ENCODE measurements at places on chromosomes 5 and 9.
A peak's percentile ranks its signal among the peaks of the same experiment; 100 is the strongest.

- DNase-seq = no peak
Measured at GRCh38 chr9:110357505-110357904, 19.8 kb upstream of the TXNDC8 start.

DNA sequence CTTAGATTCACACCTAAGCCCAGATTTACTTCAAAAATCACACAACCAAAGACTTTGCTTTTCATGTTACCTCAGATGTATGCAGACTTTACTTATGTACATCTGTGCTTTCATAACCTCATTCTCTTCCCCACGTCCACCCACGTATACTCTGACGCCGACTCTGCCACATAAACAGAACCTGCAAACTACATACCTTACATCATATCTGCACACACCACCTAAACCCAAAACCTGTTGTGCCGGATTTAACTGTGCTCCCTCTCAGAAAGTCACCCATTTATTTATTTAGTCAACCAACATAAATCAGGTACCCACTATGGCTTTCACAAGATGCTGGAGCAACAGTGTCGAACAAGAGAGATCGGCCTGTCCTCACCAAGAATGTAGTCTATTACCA, 1.0 kb upstream of the DPYSL3 start:
- DNase-seq = peak; percentile 41

DNA sequence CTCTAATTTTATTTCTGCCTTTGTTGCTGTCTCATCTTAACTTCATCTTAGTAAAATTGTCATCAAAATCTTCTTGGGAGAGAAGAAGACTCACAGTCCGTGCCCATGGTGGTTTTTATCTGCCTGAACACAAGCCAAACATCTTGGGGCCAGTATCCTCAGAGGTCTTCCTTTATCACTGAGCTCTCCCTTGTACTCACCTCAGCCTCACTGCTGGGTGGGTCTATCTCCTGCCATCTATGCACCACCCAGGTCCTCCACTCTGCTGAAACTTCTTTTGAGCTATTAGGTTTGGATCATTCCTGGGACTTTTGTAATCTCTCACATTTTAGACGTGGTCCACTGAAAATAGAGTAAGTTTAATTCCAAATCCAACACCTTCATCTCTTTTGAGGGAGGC, 116.3 kb upstream of the EPB41L4A start:
- DNase-seq = no peak

GRCh38 chr5:157198277-157198986, 17.8 kb downstream of the ITK start:
- DNase-seq = no peak

DNA sequence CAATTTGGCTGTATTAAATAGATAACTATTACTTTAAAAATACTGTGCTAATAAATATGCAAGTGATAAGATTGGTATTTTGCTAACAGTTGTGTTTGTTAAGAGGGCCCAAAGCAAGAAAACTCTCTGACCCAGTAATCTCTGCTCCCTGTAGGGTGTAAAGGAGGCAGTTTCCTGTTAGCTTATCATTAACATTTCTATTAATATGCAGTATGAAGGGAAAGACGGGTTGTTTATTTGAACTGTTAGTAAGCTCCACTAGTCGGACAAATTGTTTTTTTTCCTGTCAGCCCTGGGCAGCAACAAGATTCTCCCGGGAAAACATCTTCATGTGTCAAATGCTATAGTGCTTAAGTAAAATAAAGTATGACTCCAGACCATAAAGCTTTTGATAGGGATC, 35.6 kb downstream of the ERP44 start:
- DNase-seq = no peak

DNA sequence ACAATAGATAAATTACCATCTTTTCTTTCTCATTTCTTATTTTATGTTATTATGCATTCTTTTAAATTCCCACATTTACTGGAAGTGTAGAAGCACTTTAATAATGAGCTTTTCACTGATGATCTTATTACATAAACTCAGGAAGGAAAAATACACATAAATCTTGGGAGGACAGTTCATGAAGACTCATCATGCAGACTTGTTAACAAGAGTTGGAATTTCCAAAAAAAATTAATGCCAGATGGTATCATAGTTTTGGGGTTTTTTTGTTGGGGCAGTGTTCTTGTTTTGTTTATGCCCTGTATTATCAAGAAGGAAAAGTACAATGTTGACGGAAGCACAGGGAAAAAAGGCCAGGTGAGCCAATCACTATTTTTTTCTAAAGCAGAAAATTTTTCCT, 35.1 kb downstream of the CEMIP2 start:
- DNase-seq = no peak

DNA sequence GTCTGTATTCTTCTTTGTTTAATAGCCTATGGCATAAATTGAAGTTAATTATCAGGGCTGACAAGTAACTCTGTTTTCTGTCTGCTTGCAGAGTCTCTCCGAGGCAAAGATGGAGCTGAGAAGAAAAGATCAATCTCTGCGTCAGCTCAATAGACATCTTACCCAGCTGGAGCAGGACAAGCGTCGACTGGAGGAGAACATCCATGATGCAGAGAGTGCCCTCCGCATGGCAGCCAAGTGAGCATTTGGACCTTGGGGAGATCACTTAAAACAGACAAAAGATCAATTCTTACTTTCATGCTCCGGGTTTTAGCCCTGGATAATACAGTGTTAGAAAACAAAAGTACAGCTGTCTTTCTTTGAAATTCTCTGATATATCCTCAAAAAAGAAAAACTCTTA, 293.8 kb downstream of the CCDC171 start:
- DNase-seq = peak; percentile 24

All from tongue (tissue), 3 donors.